ENCODE measurements at places on chromosomes 11 and 22.
A peak's percentile ranks its signal among the peaks of the same experiment; 100 is the strongest.

GRCh38 chr11:80186692-80187091 is 745.9 kb upstream of the TENM4 start:
- DNase-seq, result no peak

GRCh38 chr22:47310601-47311000 is 548.2 kb downstream of the TBC1D22A start:
- DNase-seq, result no peak

DNA sequence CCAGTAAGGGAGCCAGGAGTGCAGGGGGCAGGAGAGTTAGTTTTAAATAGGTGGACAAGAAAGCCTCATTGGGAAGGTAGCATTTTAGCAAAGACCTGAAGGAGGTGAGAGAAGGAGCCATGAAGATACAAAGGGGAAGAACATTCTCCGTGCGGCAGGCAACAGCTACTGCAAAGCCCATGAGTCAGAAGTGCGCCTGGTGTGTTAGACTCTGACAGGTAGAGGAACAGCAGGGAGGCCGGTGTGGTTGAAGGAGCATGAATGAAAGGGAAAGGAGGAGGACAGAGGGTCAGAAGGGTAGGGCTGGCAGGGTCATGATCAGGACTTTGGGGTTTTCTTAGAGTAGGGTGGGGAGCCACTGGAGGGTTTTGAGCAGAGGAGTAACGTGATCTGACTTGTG is 34.5 kb upstream of the PAMR1 start:
- no peak for DNase-seq

DNA sequence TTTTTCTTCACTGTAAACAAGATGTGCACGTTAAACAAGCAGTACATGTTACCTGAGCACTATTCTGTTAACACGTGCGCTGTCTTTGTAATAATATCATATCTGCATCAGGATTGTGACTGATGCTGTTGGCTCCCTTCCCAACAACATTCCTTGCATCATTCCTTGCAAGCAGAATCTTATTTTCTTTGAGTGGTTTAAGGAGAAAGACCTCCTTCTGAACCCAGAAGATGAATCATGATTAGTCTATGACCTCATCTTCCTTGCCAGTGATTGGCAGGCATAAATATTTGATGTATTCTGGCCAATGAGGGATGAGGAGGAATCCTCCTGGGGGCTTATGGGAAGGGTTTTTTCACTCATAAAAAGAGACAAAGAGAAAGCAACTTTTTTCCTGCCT is 46.2 kb downstream of the C11orf71 start:
- no peak for DNase-seq

- peak; percentile 16 for DNase-seq
Observed at GRCh38 chr11:2213890-2214526, 42.4 kb upstream of the TH start.

- DNase-seq, result no peak
Observed at GRCh38 chr11:133661846-133662245, 129.5 kb upstream of the OPCML start.

- DNase-seq, result no peak
Observed at GRCh38 chr22:35703861-35704584, 13.6 kb upstream of the APOL5 start.

- DNase-seq, result no peak
Observed at GRCh38 chr22:27866135-27867084, 52.6 kb downstream of the PITPNB start.

- no peak for DNase-seq
Observed at GRCh38 chr11:72244361-72245262, 636 bp upstream of the PHOX2A start.

DNA sequence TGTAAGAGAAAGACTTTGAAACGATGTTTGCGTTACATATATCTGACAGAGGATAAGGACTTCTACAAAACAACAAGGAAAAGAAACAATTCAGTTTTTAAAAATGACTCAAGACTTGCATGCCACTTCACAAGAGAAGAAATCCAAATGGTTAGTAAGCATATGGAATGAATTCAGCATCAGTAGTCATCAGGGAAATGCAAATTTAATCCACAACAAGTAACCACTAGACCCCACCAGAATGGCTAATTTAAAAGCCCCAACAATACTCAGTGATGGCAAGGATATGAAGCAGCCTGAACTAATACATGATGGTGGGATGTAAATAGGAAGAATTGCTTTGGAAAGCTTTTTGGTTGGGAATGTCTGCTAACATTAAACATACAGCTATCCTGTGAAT is 142.6 kb downstream of the ATXN10 start:
- no peak for DNase-seq

DNA sequence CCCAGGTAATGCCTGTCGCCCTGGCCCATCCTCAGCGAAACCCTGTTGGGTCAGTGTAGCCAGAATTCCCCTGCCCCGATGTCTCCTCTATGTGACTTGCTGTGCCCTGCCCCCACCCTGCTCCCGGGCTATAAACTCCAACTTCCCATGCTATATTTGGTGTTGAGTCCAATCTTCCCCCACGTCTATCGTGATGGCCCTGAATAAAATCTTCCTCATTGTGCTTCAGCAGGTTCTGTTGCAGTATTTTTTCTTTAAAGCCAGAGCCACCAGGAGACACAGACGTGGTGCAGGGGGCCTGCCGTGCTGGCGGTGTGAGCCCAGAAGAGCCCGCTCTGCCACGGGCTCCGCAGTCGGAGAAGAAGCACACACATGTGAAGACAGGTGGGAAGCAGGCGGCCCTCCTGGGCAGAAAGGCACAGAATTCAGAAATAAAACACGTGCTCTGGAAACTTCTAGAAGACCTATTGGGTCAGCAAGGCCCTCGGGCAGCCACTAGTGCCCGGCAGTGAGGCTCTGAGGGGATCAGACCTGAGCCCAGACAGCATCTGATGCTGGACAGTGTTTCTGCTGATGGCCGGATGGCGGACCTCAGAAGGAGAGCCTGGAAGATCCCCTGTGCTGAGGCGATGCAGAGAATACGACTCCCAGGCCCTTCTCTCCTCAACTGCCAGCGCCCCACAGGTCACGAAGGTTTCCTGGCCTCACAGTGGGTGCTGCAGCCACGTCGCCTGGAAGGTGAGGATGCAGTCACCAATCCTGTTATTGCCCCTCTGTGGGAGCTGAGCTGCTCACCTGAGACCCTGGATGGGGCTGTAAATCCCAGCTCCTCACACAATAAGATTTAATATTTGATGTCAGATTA is 501.9 kb downstream of the BRD1 start:
- no peak for DNase-seq

DNA sequence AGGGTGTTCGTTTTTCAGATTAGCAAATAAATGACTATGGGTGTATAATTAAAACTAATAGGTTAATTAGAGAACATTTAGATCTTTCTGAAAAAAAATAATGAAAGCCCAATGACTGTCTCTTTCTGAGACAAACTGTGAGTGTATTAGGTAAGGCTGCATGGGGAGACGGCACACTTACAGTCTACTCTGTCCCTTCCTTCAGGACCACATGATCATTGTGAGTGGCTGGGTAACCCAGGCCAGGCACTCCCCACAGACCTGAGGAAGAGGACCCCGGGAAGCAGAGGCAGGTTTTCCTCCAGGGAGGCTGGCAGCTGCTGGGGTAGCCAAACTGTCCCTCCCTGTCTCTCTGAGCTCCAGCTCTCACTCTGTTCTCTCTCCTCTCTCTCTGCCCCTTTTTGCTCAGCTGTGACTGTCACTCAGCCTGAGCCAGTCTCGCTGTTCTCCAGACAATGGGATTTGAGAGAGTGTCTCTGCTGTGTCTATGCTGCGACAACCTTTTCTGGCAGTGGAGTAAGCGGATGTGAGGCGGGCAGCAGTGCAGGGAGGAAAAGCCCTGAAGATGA is 83.1 kb upstream of the NCAM1 start:
- DNase-seq, result no peak

- no peak for DNase-seq
Observed at GRCh38 chr11:2551131-2551530, 106.3 kb downstream of the KCNQ1 start.

DNA sequence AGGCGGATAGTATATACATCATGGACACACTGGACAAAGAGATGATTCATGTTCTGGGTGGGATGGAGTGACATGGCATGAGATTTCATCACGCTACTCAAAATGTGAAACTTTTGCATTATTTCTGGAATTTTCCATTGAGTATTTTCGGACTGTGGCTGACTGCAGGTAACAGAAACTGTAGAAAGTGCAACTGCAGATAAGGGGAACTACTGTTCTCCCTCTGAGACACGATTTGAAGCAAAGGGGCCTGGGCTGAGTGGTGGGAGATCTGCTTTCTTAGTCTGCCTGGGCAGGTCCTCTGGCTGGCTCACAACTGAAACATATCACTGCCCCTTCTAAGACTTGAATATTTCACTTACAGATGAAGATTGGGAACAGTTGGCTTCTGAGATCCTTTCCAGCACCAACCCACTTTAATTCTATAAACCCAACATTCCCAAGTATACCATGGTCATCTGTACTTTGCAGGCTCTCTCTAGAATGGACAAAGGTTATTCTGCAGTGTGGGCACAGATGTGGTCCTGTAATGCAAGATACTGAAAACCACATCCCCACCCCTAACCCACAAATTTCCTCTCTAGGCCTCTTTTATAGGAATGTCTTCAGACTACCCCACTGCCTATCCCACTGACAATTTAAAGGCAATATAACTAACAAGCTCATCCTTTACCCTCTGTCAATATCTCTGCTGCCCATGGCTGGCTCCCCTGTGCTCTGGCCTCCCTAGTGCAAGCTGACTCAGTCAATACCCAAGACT is 121.1 kb downstream of the KCNC1 start:
- no peak for DNase-seq

DNA sequence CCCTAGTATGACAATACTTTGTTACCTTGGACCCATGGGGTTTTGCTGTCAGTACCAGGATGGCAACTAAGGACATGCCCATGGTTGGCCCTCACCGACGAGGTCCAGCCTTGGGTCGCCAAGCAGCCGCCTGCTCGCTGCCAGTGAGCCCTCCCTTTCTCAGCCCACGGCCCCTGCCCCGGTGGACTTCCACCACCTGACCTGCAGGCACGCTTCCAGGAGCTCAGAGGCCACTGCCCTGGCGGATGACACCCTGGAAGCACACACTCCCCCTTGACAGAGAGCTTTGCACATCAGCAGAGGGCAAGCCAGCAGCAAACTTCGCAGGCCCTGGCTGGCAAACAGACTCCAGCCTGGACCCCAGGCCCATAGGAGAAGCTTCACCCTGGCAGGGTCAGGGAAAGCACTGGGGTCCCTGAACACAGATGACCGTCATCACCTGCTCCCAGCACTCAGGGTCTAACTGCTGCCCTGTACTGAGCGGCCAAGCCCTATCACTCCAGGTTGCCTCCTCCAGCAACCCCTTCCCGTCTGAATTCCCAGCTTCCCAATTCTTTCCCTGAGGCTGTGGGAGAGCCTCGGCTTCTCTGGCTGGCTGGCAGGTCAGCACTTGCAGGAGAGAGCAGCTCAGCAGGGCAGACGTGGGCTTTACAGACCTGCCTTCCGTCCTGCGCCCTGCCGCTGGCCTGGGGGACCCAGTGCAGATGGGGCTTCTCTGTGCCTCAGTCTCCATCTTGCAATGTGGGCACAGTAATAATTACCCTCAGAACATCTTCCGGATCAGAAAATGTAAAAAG is 2.7 kb upstream of the PPARA start:
- no peak for DNase-seq

DNA sequence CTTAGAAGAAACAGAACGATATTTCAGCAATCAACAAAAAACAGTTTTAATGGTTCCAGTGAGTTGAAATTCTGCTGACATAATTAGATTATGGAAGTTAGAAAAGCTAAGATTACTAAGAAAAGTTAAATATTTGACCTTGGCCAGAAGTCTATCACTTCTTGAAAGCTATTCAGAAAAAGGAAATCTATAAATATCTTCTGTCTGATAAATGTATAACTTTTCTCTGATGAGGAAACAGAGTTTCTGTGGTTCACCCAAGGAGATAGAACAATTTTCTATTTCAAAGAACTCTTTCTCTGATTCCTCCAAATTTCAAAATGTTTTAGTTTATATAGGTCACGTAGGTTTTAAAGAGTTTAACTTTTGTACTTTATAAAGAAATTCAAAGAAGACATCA is 438.4 kb upstream of the CHORDC1 start:
- DNase-seq, result no peak

- DNase-seq, result no peak
Observed at GRCh38 chr11:114447892-114448291, 8.6 kb downstream of the REXO2 start.

DNA sequence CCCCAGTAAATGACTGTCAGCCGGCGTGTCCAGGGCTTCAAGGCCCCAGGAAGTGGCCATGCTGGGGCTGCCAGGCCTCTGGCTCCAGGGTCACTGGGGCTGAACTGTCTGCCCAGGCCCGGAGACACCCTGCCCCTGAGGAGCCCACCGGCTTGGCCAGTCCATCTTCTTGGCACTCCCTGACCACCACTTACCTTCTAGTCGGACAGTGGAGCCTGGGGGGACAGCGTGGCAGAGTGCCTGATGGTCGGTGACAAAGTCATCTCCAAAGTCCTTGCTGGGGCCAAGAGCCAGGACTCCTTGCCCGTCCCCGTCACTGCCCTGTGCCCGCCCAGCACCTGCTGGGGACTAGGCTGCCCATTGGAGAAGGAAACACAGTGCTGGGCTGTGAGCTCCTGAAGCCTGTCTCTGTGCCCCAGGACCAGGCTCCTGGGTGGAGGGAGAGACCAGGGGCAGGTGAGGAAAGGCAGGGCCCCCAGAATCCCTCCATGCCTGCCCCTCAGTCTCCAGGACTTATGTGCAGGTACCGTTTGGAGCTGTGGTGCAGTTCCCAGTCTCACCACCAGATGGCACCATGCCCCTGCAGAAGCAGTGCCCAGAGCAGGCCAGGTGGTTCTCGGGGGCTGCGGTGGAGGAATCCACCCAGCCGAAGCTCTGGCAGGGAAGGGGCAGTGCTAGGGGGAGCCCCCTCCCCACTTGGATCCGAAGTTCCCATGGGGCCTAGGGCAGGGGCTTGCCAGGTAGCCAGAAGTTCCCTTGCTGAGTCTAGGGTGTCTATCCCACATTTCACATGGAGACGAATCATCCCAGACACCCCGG is 6.0 kb upstream of the CCDC188 start:
- peak; percentile 91 for DNase-seq

- no peak for DNase-seq
Observed at GRCh38 chr11:102389253-102389652, 42.2 kb downstream of the BIRC2 start.

GRCh38 chr11:130779943-130780342 is 136.3 kb downstream of the SNX19 start:
- DNase-seq, result no peak

GRCh38 chr11:130103296-130103814 is 33.7 kb downstream of the APLP2 start:
- no peak for DNase-seq

DNA sequence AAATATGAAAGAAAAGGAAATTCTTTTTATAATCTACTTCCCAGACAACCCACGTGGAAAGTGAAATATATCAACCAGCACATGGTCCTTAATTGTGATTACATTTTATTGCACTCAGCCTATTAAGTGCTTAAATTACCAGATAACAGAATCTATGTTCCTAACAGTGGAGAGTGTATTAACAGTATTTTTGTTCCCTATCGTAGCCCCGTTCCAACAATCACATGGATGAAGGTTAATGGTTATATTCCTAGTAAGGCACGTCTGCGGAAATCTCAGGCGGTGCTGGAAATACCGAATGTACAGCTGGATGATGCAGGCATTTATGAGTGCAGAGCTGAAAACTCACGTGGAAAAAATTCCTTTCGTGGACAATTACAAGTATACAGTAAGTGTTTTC is 626.1 kb upstream of the ARHGAP42 start:
- no peak for DNase-seq

All from activated T-cell treated with anti-CD3 and anti-CD28 coated beads, Interleukin-2, amount 50 U/mL, for 48 hours (primary cell).